Heart left ventricle (tissue), 16 donors: ENCODE measurements at places on chromosomes 1 and 21. TPM values are rescaled to one million over a fixed set of nuclear protein-coding genes. Genes with fewer than 3 reads are reported as not detected.

The LIN28A gene
- total RNA-seq = not detected

The MAGI3 gene
- 6.6 TPM for total RNA-seq

The GPR52 gene
- 2.8 TPM for total RNA-seq

The QSOX1 gene
- 72.1 TPM for total RNA-seq

GRCh38 chr21:45642122-45642813 lies 1.3 kb upstream of the PCBP3 start:
- DNase-seq = no peak

GRCh38 chr1:232507571-232507970 lies 122.4 kb downstream of the SIPA1L2 start:
- DNase-seq = no peak
